ENCODE measurements at places on chromosomes 7 and 10.

DNA sequence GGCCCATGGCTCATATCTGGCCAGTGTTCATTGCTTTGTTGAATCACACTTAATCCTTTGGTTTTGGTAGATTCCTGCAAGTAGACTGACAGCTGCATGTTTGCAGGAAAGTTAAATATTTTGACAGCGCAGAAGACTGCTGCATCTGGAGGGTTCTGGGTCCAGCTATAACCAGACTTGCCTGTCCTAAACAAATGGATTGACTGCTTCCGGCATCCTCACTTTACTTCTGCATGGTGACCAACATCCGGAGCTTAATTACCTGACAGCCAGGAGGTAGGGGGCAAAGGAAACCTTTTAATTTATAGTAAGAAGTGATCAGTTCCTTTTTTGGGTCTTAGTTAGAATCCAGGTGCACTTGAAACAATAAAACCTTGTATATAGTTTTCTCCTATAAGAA is 263.3 kb downstream of the SNX10 start:
- DNase-seq = no peak

- DNase-seq = no peak
Measured at GRCh38 chr10:17685233-17685840, 41.4 kb downstream of the STAM start.

GRCh38 chr10:118823256-118823907 is 68.6 kb upstream of the CACUL1 start:
- DNase-seq = no peak

GRCh38 chr10:13909516-13910258 is 322.9 kb downstream of the PRPF18 start:
- DNase-seq = no peak

GRCh38 chr7:129926618-129927017 is 26.1 kb downstream of the UBE2H start:
- no peak for DNase-seq

GRCh38 chr10:126511917-126512479 is 123.7 kb upstream of the ADAM12 start:
- no peak for DNase-seq

GRCh38 chr7:78011642-78012041 is 213.1 kb downstream of the PHTF2 start:
- DNase-seq = no peak

Measured in AML-193 (cell line).